AG04450 (cell line): ENCODE measurements at places on chromosomes 2 and 18.

- DNase-seq: no peak
Observed at GRCh38 chr2:78718473-78718872, 307.0 kb upstream of the REG3G start.

DNA sequence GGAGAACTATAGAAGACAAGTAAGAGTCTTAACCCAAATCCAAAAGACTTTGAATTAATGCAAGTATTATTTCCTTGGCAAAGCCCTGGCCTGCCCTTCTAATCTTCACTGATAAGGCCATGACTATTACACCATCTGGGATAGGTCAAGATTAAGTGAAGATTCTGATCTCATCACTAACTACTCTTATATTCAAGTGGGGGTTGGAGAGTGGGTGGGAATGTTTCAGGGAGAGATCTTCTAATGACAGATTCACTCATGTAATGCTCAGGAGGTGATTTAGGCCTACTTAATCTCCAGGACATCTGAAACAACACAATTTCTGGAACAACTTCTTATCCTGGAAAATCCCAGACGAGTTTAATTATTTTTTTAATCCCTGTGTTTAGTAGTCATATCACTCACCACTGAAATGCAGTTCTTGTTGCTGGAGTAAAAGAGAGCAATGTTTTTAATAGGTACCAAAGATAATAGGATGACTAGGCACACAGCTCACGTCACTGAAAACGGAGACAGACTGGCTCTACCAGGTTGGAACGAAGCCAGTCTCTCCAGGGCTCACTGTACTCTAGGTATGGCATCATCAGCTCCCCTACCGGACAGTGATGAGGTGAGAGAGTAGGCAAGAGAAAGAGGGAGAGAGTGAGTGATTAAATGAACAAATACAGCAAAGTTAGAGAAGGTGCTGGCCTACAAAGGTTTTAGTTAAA lies 133.1 kb downstream of the NCKAP5 start:
- DNase-seq: peak; percentile 24

GRCh38 chr2:160507464-160507863 lies 13.9 kb upstream of the RBMS1 start:
- DNase-seq: no peak

DNA sequence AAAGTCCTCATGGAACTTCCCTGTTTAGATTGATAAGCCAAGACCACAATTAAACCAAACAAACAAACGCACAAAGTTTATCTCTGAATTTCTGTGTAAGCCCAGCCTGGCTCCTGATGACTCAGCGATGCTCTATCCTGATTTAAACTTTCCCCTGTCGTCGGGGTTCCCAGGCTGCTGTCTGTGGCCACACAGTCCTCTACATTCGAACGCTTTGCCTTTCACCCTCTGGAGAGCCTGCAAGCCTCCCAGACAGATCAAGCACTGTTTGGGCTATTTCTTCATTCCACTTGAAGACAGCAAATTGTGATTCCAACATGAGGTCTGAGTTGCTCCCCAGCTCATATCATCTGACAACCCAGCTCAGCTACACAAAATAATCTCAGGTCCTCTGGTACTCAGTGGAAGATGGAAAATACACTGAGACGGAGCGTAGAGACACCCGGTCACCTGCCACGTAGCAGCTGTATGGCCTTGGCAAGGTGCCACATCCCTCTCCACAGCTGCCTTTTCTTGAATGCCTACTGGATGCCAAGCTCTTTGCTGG lies 51.2 kb downstream of the CYRIA start:
- DNase-seq: no peak

- DNase-seq: no peak
Observed at GRCh38 chr2:27088634-27089033, 2.1 kb downstream of the KHK start.
